Colonic mucosa (tissue), 4 donors: ENCODE measurements at places on chromosomes 11 and 22. TPM values are rescaled to one million over a fixed set of nuclear protein-coding genes. Genes with fewer than 3 reads are reported as not detected.
A peak's percentile ranks its signal among the peaks of the same experiment; 100 is the strongest.

The TTC28 gene
- total RNA-seq, result 6.6 TPM

The INSC gene
- 1.6 TPM for total RNA-seq

The MYOD1 gene
- not detected for total RNA-seq

- peak overlapping the region; percentile 68 for H3K27ac ChIP-seq
- H3K36me3 ChIP-seq, result no peaks in the 10 kb centered on the region
- H3K4me1 ChIP-seq, result no peaks in the 10 kb centered on the region
- peak overlapping the region; percentile 56 for H3K4me3 ChIP-seq
- H3K27me3 ChIP-seq, result peaks cover 6% of the 10 kb centered on the region
Measured at GRCh38 chr22:33920927-33921524, 750 bp upstream of the LARGE1 start.

GRCh38 chr22:37267661-37268413 lies 14.5 kb upstream of the CYTH4 start:
- H3K27me3 ChIP-seq, result no peaks in the 10 kb centered on the region
- H3K4me1 ChIP-seq, result no peaks in the 10 kb centered on the region
- H3K4me3 ChIP-seq, result no peak overlapping the region
- H3K36me3 ChIP-seq, result no peaks in the 10 kb centered on the region

GRCh38 chr11:44095506-44096359 lies at the start of gene EXT2:
TSS of gene EXT2 (plus strand) at chr11:44095678. CDS start at chr11:44107713, 12,035 bp downstream.
- peaks cover 7% of the 10 kb centered on the region for H3K4me1 ChIP-seq
- H3K27me3 ChIP-seq, result no peaks in the 10 kb centered on the region
- H3K36me3 ChIP-seq, result no peaks in the 10 kb centered on the region
- peak; percentile 89 for DNase-seq

GRCh38 chr11:4936745-4937144 lies 10.7 kb downstream of the OR51A4 start:
- no peaks in the 10 kb centered on the region for H3K4me1 ChIP-seq
- H3K27me3 ChIP-seq, result no peaks in the 10 kb centered on the region
- DNase-seq, result no peak
- no peak overlapping the region for H3K27ac ChIP-seq
- H3K36me3 ChIP-seq, result no peaks in the 10 kb centered on the region

DNA sequence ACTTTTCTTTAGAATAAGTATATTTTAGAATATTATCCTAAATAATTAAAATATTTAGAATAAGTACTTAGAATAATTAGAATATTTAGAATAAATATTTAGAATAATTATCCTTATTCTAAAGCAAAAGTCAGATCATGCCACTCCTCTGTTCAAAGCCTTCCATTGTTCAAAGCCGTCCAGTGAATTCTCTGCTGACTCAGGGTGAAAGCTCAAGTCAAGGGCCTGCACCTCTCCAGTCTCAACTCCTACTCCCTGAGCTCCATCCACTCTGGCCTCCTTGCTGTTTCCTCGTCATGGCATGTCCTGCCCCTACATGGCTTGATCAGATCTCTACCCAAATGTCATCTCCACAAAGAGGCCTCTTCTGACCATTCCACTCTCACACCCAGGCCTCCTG lies 30.0 kb downstream of the PLEKHA7 start:
- no peak for DNase-seq
- H3K36me3 ChIP-seq, result no peaks in the 10 kb centered on the region
- H3K4me1 ChIP-seq, result peaks cover 17% of the 10 kb centered on the region
- H3K27ac ChIP-seq, result no peak overlapping the region
